ENCODE measurements at places on chromosomes 5 and 9.

DNA sequence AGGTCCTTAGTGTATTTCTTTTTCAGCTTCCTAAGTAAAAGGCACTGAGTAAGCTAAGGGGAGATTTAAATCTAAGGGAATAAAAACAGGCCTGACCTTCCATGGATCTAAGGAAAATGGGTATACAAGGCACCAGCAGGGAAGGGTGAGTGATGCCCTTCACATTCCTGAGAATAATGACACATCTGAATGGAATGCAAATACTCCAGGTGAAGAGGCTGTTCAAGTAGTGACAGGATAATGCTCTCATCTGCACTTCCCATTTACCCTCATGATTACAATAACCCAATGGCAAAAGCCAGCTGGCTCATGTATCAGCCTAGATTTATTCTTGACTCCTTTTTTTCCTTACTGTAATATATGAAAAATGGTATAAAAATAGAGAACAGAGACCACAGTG, 216.2 kb upstream of the ACTBL2 start:
- DNase-seq = peak; percentile 48

DNA sequence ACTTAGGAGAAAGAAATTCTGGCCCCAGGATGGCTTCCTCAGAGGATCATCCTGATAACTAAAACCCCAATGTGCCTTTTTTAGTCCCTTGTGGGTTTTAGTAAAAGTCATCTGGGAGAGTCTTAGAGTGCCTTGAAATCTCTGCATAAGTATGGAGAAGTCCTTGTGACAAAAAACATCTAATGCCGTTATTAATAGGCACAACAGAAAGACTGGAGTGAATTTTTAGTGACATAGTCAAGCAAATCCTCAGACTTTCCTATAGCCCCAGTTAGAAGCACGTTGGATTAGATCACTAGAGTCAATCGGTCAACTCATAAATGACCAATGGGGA, 108.2 kb upstream of the MPDZ start:
- no peak for DNase-seq

GRCh38 chr5:117405197-117405596, 830.6 kb upstream of the SEMA6A start:
- DNase-seq = no peak

GRCh38 chr5:1161108-1161832, 40.1 kb upstream of the SLC6A19 start:
- peak; percentile 54 for DNase-seq

DNA sequence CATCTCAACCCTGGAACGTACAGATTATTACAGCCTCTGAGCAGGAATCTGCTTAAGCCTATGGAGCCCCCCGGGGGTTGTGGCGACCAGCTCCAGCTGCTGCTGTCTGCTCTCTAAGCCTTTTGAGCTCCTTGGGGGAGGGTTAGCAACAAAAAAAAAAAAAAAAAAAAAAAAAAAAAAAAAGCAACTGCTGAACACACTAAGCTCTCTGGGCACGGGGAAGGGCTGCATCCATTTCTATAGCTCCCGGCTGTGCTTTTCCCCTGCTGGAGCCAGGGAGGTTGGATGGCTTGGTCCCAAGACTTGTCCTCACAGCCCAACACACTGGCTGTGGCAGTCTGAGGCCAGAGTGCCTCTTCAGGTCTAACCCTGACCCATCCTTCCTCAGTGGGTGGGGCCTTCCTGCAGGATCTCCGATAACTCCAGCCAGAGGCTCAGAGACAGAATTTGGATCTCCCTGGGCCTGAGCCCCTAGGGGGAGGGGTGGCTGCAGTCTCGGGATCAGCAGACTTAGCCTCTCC, 82.1 kb downstream of the FBN2 start:
- no peak for DNase-seq

DNA sequence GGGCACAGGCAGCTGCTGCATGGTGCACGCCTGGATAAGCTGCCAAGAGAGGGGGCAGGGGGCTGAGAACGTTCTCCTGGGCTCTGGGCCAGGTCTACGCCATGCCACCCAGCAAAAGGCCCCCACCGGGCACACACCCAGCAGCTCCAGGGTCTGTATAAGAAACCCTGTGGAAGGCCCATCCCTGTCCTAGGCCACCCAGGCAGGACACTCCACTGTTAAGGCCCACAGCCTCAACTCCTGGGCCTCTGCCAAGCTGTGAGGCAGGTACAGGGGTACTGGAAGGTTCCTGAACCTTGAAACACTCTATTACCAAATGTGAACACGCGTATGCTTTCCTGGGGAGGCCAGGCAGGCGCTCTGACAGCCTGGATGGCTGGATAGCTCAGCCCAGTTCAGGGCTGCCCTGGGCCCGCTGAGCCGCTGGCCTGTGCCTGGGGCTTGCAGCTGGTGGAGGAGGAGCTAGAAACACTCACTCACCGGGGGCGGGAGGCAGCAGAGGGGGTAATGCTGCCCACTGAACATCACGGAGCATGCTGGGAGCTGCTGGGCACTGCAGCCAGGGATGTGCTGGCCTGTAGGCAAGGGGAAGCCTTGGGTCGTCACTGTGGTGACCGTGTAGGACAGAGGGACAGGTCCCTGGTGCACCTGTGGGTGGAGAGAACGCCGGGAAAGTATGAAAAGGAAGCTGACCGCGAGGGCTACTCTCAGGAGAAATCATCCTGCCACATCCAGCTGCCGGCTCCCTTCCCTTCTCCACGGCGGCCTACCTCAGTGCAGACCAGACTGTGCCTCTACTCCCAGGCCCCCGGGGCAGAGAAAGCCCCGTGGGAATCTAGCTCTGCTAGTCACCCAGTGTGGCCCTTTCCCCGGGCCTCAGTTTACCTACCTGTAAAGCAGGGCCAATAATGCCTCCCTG, 6.0 kb downstream of the RNF44 start:
- no peak for DNase-seq

GRCh38 chr5:177087398-177088005, 787 bp downstream of the FGFR4 start:
- no peak for DNase-seq

GRCh38 chr9:113221800-113222481, 597 bp downstream of the SLC31A1 start:
- DNase-seq = no peak

GRCh38 chr5:38879078-38879460, 33.3 kb downstream of the OSMR start:
- no peak for DNase-seq

Measured in NCI-H2029 treated with DMSO at 0.1 percent for 48 hours (cell line).